ENCODE measurements at places on chromosomes 1 and 21. TPM values are rescaled to one million over a fixed set of nuclear protein-coding genes. Genes with fewer than 3 reads are reported as not detected.

CD53 gene
- 0.93 TPM for total RNA-seq

DNA sequence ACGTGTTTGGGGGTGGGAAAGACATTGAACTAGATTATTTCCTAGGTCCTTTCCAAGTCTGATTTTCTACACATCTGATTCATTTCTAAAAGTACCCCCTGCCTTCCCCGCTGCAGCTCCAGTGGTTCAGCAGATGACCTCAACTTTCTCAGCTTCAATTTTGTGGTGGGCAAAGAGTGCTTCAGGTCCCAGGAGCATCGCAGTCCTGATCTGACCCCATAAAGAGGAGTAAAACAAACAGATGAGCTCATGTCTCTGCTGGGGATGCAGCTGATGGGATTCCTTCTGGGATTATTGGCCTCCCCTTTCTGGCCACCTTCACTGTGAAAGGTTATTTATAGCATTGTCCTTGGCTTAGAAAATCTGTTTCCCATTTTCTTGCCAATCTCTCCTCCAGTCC lies 337.0 kb upstream of the PLXNA2 start:
- H3K36me3 ChIP-seq = no peaks in the 10 kb centered on the region
- no peak overlapping the region for H3K27ac ChIP-seq
- no peak for DNase-seq
- no peak overlapping the region for H3K4me3 ChIP-seq

GRCh38 chr1:46301808-46302640 lies 1.4 kb downstream of the LRRC41 start:
- H3K4me3 ChIP-seq = peak overlapping the region; percentile 93
- H3K27ac ChIP-seq = peak overlapping the region; percentile 79
- peak; percentile 72 for DNase-seq
- peaks cover 45% of the 10 kb centered on the region for H3K4me1 ChIP-seq
- no peaks in the 10 kb centered on the region for H3K27me3 ChIP-seq

DNA sequence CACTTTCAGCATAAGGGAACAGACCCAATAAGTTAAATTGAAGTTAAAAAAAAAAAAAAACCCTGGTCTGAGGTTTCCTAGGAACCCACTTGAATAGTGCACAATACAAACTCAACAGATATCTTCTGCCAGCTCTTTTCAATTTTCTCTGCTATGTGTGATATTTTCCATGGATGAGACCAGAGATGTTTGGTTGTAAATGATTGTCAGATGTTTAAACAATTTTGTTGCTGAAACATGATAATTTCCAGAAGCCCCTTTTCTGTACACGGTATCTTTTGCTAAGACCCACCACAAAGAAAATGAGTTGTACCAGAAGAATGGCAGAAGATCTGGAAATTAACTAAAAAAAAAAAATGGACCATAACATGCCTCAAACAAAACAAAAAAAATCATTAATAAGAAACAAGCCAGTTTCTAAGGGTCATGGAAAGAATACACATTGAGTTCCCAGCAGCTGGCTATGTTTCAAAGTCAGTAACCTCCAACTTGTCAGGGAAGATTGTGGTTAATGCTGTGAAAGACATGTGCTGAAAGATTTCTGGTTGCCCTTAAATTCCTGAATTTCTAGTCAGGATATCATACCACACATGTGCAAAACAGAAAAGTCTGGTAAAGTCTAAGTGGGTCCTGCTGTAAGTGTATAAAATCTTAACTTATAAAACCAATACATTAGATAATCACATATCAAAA lies 35.6 kb upstream of the MGST3 start:
- peaks cover 11% of the 10 kb centered on the region for H3K4me1 ChIP-seq
- no peak overlapping the region for H3K4me3 ChIP-seq
- no peaks in the 10 kb centered on the region for H3K27me3 ChIP-seq
- no peak overlapping the region for H3K27ac ChIP-seq

DNA sequence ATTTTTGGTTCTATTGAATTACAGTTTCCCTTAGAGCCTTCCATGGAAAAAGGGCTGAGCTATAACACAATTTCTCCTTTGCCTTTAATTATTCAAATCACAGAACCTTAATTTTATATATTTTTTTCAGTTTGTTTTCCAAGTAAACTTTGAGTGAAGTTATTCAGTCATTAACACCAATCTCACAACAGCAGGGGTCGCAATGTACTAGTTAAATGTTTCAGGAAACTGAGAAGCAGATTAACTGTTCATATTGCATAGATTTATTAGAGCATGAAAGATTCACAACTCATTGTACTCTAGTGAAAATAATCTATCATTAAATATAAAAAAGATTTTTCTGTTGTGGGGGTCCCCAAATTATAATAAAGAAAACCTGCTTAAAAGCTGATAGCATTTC lies 64.1 kb downstream of the KIFAP3 start:
- peak; percentile 65 for DNase-seq
- H3K4me1 ChIP-seq = no peaks in the 10 kb centered on the region
- no peaks in the 10 kb centered on the region for H3K36me3 ChIP-seq
- no peaks in the 10 kb centered on the region for H3K27me3 ChIP-seq
- no peak overlapping the region for H3K4me3 ChIP-seq

CASQ2 gene
- total RNA-seq = not detected

UQCRH gene
- 750 TPM for total RNA-seq

GPR157 gene
- total RNA-seq = 3.9 TPM

DNA sequence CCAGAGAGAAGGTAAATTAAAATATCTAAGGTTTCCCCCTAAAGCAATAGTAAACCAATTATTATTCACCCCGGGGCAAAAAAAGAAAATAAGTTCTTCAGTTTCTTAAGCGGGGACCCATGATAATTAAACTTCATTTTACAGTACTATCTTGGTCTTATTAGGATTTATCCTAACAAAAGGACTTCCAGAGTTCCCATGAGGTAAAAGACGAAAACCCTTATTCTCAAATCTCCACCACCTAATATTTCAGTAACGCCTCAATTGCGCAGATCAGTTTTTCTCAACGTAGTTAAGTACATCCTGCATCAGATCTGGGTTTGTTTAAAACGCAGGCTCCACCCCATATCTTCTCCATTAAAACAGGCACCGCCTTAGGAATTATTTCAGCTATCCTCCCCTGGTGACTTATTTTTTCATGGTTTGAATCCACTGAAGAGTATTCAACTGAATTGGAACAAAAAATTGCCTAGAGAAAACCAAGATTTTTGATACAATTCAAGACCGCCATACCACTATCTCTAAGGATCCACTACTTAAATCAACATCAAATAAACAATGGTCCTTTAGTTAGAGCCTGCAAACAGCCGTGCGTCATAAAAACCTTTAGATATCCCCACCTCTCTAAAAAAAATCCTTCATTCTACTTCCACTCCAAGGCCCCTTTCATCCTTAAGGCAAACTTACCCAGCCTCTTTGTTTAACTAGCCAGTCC lies 1.7 kb downstream of the MCL1 start:
- H3K27me3 ChIP-seq = no peaks in the 10 kb centered on the region
- H3K4me3 ChIP-seq = peak overlapping the region; percentile 96
- H3K4me1 ChIP-seq = peaks cover 44% of the 10 kb centered on the region
- peaks cover 55% of the 10 kb centered on the region for H3K36me3 ChIP-seq
- peak; percentile 14 for DNase-seq

DNA sequence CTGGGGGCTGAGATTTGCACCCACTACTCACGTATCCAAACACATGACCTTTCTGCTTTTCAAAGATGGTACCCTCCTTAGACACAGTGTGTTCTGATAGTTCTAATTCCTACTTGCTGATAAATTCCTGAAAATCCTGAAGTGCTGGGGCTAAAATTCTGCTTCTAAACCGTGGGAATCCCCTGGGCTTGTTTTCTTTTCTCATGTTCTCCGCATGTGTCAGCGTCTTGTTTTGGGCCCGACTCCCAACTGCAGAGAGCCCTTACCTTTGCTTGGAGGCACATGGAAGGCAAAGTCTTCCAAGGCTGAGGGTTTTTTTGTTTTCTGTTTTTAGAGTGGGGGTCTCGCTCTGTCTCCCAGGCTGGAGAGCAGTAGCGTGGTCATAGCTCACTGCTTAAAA lies 27.2 kb downstream of the PSMG1 start:
- no peak overlapping the region for H3K4me3 ChIP-seq
- no peaks in the 10 kb centered on the region for H3K36me3 ChIP-seq
- H3K27me3 ChIP-seq = no peaks in the 10 kb centered on the region
- DNase-seq = no peak
- H3K27ac ChIP-seq = no peak overlapping the region

DNA sequence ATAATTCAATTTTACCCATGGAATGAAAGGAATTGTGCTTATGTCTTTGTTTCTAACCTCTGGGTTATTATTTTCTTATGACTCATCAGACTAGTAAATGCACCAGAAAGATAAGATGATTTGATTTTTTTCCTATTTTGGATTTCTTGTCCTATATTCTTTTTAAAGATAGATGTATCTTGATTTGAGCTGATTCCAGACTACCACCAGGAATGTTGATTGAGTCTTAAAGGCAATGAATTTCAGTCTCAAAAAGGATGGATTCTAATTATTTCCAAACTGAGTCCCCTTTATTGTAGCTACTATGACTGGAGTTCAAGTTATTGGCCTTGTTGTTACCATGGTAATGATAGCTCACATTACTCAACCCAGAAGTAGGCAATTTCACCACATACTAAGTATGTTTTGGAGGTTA lies 95.8 kb upstream of the RGS4 start:
- no peak overlapping the region for H3K27ac ChIP-seq
- no peaks in the 10 kb centered on the region for H3K36me3 ChIP-seq
- DNase-seq = no peak
- H3K27me3 ChIP-seq = no peaks in the 10 kb centered on the region
- H3K4me3 ChIP-seq = no peak overlapping the region

DLGAP3 gene
- 13.7 TPM for total RNA-seq

GRCh38 chr1:13824626-13825025 lies 124.6 kb downstream of the PRDM2 start:
- H3K36me3 ChIP-seq = no peaks in the 10 kb centered on the region
- DNase-seq = no peak
- no peaks in the 10 kb centered on the region for H3K4me1 ChIP-seq
- no peaks in the 10 kb centered on the region for H3K27me3 ChIP-seq
- H3K27ac ChIP-seq = no peak overlapping the region

- H3K27ac ChIP-seq = no peak overlapping the region
- DNase-seq = no peak
- no peaks in the 10 kb centered on the region for H3K36me3 ChIP-seq
- H3K4me3 ChIP-seq = no peak overlapping the region
- 0 out of 2 replicates have a peak, but pooled peaks cover 6% of the 10 kb centered on the region for H3K4me1 ChIP-seq
These were observed 34.5 kb upstream of the CD58 start for GRCh38 chr1:116605315-116605714.

DNA sequence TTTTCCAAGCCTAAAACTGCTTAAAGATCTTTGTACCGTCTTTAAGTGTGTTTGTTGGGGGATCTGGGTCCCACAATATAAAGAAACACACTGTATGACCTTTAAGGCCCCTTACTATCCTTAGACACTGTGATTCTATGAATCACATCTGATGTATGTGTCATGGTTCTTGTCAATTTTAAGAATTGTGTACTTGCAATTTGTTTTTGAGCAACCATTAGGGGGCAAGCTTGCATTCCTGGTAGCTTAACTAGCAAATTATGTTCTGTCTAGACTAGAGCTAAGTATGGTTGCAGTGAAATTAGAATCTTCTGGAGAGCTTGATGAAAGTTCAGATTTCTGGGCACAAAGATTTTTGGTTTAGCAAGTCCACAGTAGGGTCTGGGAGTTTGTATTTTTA lies 219.5 kb downstream of the TPR start:
- no peaks in the 10 kb centered on the region for H3K4me1 ChIP-seq
- no peak overlapping the region for H3K4me3 ChIP-seq
- H3K27ac ChIP-seq = no peak overlapping the region
- no peaks in the 10 kb centered on the region for H3K36me3 ChIP-seq
- peak; percentile 36 for DNase-seq

FNDC5 gene
- 2.0 TPM for total RNA-seq

NT5C1A gene
- not detected for total RNA-seq

- DNase-seq = no peak
- no peak overlapping the region for H3K27ac ChIP-seq
- no peaks in the 10 kb centered on the region for H3K27me3 ChIP-seq
These were observed 8.2 kb downstream of the GPSM2 start for GRCh38 chr1:108884968-108885367.

C4BPA gene
- not detected for total RNA-seq

AADACL4 gene
- not detected for total RNA-seq

- no peaks in the 10 kb centered on the region for H3K4me1 ChIP-seq
- no peaks in the 10 kb centered on the region for H3K27me3 ChIP-seq
- H3K27ac ChIP-seq = no peak overlapping the region
- no peaks in the 10 kb centered on the region for H3K36me3 ChIP-seq
- H3K4me3 ChIP-seq = no peak overlapping the region
These were observed 442.3 kb downstream of the PLPP3 start for GRCh38 chr1:56137090-56137489.

DNA sequence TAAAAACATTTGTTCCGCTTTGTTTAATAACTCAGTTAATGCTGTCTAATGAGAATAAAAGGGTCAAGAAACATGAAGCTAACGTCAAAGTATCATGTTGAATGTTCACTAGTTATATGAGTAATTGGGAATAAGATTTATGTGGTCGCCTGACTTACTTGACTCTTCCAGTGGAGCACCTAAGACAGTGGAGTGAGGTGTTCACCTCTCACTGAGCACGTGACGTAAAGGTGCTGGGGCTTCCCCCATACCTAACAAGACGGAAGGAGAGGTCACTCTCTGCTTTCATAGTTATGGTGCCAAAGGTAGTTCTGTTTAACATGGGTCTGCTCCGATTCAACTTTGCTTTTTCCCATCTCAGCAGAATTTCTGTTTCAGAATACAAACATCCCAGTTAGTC lies 686 bp downstream of the KMO start:
- DNase-seq = no peak
- no peaks in the 10 kb centered on the region for H3K27me3 ChIP-seq
- no peaks in the 10 kb centered on the region for H3K36me3 ChIP-seq
- H3K27ac ChIP-seq = no peak overlapping the region
- peaks cover 3% of the 10 kb centered on the region for H3K4me1 ChIP-seq

- no peaks in the 10 kb centered on the region for H3K4me1 ChIP-seq
- H3K36me3 ChIP-seq = no peaks in the 10 kb centered on the region
- no peak for DNase-seq
- H3K27ac ChIP-seq = no peak overlapping the region
- no peaks in the 10 kb centered on the region for H3K27me3 ChIP-seq
- no peak overlapping the region for H3K4me3 ChIP-seq
These were observed 62.3 kb downstream of the GRIK3 start for GRCh38 chr1:36971852-36972618.

DNA sequence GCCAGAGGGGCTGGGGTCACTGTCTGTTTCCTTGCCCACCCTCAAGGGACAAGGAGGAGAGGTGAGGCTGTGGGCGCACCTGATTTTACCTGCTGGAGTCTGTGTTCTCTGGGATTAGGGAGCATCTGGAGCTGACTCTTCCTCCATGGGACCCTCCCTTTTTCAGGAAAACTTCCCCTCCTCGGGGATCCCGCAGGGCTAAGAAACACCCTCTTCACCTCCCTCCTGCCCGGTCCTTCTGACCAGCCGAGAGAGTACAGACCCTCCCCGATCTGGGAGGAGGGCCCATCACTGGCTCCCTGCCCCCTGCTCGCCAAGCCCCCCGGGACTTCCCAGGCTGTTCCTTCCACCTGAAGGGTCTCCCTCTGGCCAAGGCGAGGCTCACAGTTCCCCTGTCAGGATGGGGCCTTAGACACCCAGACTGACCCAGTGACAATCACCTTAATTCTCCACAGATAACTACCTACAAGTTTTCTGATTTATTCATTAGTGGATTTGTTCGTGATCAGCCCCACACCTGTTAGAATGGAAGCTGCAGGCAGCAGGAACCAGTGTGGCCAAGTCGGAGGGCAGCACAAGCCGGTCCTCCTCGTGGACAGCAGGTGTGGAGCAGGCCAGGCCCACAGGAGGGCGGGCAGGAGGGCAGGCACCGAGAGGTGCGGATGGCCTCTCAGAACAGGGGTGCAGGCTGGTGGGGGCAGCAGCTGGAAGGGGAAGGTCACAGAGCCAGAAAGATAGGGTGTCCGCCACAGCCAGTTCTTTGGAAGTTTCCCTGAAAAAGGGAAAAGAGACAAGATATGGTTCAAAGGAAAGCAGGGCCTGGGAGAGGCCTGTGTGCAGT lies 15.9 kb upstream of the SAMD11 start:
- no peak overlapping the region for H3K27ac ChIP-seq
- peak; percentile 1 for DNase-seq
- no peak overlapping the region for H3K4me3 ChIP-seq
